ENCODE measurements at places on chromosomes 7 and 10.

DNA sequence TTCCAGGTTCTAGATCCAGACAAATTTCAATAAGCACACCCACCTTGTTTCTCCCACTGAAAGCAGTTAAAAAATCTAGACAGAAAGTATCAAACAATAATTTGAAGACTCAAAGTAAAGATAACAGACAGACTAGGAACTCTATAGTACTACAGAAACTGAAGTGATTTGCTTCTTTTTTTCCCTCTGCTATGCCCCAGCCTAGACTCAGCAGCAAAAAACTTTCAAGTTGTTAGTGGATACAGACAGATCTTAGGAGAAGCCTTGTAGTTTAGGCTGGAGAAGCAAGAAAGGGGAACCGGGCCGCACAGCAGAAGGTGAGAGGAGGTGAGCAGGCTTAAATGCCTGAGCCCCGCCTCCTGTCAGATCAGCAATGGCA is 65.1 kb downstream of the IGF2BP3 start:
- DNase-seq: no peak

DNA sequence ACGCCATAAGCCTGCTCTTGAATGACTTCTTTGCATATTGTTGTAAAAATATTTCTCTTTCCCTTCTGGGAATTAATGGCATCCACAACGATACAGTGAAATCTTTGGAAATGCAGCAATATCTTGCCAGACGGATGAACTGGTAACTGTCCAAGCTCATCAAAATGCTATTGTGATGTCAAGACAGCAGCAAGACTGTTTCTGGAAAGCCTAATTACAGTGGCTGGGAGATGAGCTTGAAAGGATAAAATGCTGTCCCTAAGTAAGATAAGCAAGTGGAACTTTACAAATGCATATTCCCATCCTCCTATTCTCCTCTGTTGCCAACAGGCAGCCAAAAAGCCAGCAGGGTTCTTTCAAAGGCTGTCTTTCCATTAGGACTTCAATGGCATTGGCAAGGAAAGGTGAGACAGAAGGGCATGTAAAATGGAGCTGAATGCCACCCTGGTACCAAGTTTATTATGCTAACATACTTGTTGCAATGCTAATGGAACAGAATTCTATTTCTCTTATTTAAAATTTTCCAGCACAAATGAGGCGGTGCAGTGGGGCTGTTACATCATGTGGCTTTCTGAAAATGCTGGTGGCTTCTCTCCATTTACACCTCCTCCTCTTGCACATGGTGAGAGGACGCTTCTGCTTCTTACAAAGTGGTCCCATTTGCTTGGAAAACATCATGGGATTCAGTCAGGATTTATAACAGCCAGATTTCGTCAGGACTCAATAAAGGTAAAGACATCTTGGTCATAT is 178.3 kb upstream of the PTER start:
- DNase-seq: no peak

DNA sequence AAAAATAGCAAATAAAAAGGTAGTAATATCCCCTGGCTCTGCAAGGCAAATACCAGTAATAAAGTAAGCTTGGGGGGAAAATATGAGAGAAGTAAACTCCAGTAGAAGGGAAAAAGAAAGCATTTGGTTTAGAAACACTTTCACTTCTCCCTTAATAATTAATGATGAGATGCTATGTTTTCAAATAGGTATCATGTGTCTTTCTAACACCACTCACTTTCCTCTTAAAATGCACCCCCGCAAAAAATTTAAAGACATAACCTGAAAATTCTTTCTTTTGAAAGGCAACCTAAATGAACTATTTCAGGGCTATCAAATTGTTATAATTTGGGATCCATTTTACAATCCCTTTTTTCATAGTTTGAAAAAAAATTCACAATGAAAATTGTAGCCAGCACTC is 240.3 kb downstream of the SNX10 start:
- DNase-seq: no peak

- peak; percentile 66 for DNase-seq
Observed at GRCh38 chr7:155796381-155797261, 15.6 kb downstream of the SHH start.

- DNase-seq: no peak
Observed at GRCh38 chr10:19832699-19833098, 16.5 kb downstream of the PLXDC2 start.

DNA sequence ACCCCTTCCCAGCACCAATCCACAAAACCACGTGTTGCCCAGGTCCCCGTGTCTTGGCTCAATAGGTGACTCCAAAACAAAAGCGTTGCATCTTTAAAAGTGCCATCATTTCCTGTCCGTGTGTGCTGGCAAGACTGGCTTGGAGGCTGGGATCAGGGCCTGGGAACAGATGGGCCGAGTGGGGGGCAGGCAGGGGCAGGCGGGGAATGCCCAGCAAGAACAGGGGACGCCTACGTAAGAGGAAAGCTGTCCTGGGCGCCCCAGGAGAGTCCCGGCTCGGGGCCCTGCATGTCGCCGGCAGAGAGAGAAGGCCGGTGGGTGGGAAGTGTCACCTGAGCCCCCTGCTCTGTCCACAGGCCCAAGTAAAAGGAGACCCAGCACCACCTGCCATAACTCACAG is 86.5 kb downstream of the PAXIP1 start:
- DNase-seq: no peak

- no peak for DNase-seq
Observed at GRCh38 chr7:151137076-151137675, 30.3 kb downstream of the GBX1 start.

DNA sequence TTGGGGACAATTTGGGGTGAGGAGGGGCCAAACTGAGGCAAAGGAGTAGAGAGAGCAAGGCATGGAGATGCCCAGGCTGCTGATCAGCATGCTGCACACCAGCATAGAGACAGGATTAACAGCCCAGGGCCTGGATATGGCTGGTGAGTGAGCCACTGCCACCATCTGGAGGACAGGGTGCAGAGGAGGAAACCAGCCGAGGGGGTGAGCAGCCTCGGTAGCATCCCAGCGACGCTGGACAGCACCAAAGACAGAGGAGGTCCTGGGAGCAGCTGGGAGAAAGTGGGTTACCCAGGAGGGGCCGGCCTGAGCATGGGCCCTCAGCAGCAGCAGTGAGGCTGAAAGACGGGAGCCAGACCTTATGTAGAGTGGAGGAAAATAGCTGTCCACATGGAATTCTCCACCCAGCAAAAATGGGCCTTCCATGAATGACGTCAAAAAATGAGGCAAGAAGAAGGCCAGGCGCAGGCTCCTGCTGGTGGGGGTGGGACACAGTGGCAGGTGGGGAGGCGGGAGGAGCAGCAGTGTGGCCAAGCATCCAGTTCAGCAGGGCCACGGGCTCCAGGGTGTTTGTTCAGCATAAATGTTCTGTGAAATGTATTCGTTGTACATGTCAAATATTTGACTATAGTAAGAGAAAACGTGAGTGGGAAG is 16.7 kb downstream of the RET start:
- DNase-seq: no peak

GRCh38 chr10:78931321-78932053 is 137.3 kb upstream of the ZMIZ1 start:
- no peak for DNase-seq

DNA sequence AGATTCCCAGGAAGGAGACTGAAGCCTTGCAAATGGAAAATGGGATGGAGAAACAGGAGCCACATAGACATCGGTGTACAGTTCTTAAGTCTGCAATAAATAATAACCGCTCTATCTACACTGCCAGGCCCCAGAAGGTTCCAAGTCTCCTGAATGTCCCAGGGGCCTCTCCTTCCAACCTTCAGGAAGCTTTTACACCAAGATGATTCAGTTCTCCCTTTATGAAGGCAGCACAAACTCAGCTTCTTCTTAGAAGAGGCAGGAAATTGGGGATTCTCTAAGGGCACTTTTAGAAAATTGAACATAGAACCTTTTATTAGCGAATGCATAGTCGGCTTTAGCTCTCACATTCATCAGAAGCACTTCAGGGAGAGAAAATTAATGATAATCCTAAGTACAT is 130.8 kb upstream of the LYZL1 start:
- DNase-seq: no peak

- DNase-seq: no peak
Observed at GRCh38 chr10:71241830-71242621, 29.7 kb downstream of the UNC5B start.

DNA sequence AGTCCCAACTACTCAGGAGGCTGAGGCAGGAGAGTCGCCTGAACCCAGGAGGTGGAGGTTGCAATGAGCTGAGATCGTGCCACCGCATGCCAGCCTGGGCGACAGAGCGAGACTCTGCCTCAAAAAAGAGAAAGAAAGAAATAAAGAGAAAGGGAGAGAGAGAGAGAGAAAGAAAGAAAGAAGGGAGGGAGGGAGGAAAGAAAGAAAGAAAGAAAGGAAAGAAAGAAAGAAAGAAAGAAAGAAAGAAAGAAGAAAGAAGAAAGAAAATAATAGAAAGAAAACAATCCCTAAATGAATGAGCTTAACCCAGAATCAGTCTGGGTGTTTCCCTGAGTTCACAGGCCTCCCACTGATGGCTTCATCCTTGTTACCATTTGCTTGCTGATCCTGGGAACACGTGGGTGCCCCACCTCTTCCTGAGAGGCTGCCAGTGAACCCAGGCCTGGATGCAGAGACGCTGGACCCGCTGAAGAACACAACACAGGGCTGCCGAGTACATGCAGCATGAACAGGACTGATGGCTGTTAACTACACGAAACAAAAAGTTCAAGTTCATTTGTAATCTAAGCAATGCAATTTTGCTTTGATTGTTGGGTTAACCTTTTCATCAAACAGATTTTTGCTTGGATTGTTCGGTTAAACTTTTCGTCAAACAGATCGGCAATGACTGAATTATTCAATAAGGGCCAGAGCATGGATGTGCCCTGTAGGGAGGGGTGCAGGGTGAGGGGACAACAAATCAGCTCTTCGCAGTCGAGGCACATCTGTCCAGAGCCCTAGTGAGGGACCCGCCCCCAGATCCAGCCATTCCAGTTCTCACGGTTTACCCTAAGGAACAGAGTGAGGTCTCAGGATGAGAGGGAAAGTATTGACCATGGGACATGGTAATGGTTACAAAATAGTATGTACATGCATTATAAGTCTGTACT is 11.5 kb downstream of the NPFFR1 start:
- DNase-seq: no peak

- no peak for DNase-seq
Observed at GRCh38 chr10:7410301-7410861, 453 bp downstream of the SFMBT2 start.

DNA sequence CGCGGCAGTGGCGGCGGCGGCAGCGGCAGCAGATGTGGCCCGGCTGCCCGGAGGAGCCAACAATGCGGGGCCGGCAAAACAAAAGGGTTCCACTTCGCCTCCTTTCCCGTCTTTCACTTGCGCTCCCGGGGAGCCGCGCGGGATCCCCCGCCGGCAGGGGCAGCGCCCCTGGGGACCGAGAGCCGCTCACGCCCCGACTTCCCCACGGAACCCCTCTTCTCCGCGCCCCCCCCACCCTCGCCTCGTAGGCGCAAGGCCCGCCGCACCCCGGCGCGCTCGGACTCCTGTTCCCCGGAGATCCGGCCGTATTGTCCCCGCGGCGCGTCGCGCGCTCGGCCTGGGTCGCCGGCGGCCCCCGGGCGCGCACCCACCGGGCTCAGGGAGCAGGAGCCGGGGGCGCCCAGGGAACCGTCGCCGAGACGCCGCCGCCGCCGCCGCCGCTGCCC is 854 bp downstream of the CTBP2 start:
- DNase-seq: no peak

DNA sequence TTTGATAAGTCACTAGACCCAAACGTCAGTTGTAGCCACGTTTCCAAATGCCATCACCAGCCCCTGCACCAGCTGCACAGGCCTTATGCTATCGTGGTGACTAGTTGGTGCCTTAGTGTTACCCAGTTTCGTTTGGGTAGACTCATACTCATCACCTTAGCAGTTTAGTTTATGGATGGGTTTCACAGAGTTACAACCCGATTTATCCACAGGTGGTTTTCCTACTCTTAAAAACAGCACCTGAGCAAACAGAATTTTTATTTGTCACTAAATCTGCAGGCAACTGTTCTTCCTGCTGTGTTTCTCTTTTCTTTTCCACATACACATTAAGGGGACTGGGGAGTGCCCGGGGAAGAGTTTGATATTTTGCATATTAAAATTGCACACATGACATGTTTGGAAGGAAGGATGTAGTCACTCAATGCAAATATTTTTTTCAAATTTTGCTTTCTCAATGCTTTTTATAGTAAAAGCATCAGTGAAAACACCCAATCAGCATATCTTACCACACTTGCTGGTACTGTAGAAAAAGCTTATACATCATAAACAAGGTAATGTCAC is 41.6 kb downstream of the PDSS1 start:
- DNase-seq: no peak

DNA sequence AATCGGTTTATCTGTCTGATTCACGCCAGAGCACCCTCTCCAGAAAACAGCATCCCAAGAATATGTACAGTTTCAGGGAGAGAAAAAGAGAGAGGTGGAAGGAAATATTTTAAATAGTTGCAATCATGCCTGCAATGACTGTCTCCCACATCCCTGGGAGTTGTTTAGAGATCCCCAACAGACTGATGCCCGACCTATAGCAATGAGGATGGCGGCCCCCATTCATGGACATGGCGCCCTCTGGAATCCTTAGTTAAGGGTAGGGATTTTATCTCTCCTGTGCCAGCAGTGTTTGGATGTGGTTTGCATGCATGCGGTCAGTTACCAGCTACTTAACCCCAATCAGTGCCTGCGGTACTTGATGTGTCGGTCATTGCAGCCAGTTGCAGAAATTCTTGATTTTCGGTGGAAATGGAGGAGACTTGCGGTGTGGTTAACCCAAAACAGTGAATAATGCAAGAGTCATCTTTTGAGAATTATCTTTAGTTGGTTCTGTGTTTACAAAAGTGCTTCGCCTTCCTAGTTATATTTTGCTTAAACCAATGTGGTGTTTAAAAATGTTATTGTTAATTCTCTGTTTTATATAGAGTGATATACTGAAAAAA is 186.0 kb upstream of the TCF7L2 start:
- DNase-seq: no peak

DNA sequence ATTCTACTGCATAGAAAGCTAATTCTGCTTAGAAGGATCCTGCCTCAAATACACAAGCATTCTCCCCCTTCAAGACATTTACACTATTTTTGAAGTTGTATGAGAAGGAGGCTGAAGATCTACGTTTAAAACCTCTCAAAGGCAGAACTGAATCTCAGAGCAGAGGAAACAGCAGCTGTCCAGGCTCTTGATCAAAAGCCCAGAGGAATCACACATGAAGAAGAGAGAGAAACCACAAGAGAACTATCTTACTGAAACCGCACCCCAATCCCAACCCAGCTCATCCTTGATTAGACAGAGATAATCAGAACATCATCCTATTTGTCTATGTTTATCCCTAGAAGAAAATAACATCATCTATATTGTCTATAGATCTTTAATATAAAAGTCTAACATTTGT is 2.2 kb upstream of the DNAJC1 start:
- DNase-seq: no peak

- no peak for DNase-seq
Observed at GRCh38 chr10:48454302-48455054, 148.0 kb downstream of the MAPK8 start.

DNA sequence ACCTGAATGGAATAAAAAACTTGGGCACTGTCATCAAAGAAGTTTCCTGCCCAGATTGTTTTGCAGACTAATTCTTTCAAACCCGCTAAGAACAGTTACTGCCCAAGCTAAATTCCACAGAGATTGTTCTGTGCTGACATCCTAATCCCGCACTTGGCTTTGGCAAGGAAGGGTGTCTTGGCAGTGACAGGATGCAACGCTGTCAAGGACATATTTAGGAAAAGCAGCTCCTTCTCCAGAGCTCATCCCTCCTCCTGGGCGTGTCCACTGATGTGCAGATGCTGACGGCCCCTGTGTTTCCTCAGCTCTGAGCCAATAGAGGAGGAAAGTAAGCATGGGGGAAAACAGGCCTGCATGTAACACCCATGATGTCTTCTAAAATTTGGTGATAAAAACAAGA is 74.2 kb downstream of the EEPD1 start:
- no peak for DNase-seq

- no peak for DNase-seq
Observed at GRCh38 chr10:80491251-80492102, 37.4 kb downstream of the TSPAN14 start.

Measured in stimulated activated CD4-positive, alpha-beta T cell treated with anti-CD3 and anti-CD28 coated beads, Interleukin-1b, Interleukin-23, amount 100 ng/mL, for 1 hour (primary cell).